ENCODE measurements at places on chromosomes 5 and 9.

- no peak for DNase-seq
Observed at GRCh38 chr5:60226128-60226527, 332.6 kb upstream of the PDE4D start.

- DNase-seq, result no peak
Observed at GRCh38 chr5:145826895-145827674, 8.1 kb downstream of the PRELID2 start.

- DNase-seq, result no peak
Observed at GRCh38 chr5:31707329-31707728, 68.4 kb downstream of the PDZD2 start.

GRCh38 chr5:35266276-35266675 lies 36.0 kb upstream of the PRLR start:
- DNase-seq, result no peak

GRCh38 chr5:172801179-172801671 lies 30.2 kb upstream of the DUSP1 start:
- no peak for DNase-seq

DNA sequence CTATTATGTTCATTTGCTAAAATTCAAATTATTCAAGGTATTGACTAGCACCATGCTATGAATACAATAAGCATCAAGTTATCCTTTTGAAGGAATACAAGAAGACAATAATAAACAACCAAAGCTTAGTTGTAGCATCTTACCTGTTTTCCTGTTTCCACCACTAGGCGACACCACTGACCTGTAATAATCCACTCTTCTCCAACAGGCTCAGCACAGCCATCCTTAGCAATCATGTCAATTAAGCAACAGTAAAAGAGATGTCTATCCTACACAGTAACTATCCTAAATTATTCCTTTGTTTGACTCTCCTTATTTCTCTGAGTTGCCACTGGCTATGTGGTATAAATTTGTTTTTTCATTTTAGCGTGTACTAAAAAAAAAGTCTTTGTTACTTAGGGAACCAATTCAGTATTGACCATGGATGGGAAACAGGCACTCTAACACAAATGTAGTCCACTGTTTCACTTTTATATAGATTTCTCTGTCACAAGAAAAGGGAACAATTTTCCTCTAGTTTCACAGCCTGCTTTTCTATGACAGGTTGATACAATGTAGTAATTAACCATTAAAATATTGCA lies 46.2 kb downstream of the PCA3 start:
- DNase-seq, result peak; percentile 61

- no peak for DNase-seq
Observed at GRCh38 chr9:83554278-83554677, 16.1 kb upstream of the FRMD3 start.

GRCh38 chr9:107087222-107087621 lies 195.9 kb upstream of the RAD23B start:
- DNase-seq, result no peak

GRCh38 chr5:71932131-71932654 lies 175.1 kb upstream of the MAP1B start:
- DNase-seq, result no peak

- DNase-seq, result no peak
Observed at GRCh38 chr9:81804306-81804705, 115.0 kb upstream of the TLE1 start.

GRCh38 chr9:98255061-98255577 lies 330 bp downstream of the TBC1D2 start:
- DNase-seq, result peak; percentile 37

GRCh38 chr9:117927354-117927753 lies 223.2 kb downstream of the TLR4 start:
- no peak for DNase-seq

- DNase-seq, result no peak
Observed at GRCh38 chr9:110015759-110016158, 192.2 kb downstream of the C9orf152 start.

DNA sequence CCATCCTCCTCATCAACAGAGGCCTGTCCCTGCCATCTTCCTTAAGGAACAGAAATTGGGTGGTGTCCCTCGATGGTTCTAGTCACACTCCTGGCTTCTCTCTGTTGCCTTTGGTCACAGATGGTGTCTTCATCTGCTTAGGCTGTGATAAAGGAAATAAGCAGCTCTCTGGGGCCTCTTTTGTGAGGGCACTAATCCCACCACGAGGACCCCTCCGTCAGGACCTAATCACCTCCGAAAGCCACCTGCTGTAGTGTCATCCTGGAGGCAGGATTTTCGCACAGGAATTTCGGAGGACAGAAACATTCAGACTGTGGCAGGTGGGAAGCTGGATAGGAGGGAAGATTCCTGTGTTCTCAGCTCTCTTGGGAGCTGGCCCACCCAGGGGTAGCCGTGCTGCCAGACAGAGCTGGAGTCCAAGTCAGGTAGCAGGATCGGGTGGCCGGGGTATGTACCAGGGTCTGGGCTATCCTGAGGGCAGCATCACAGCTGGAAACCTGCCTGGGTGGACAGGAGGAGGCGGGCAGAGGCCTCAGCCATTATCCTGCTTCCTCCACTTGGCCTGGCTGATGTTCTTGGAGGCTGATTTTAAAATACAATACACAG lies 59.5 kb downstream of the ANKRD33B start:
- DNase-seq, result no peak

- DNase-seq, result no peak
Observed at GRCh38 chr5:37777432-37778130, 62.3 kb downstream of the GDNF start.

DNA sequence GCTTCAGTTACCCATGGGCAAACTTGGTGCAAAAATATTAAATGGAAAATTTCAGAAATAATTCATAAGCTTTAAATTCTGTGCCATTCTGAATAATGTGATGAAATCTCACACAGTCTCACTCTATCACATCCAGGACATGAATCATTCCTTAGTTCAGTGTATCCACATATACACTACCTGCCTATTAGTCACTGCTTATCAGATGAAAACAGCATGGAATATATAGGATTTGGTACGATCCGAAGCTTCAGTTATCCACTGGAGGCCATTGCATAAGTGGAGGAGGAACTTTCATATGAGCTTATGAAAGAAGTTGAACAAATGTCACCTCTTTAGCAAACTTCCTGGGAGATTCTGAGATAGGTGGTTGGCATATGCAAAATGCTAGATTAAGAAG lies 64.2 kb downstream of the GAPVD1 start:
- no peak for DNase-seq

- DNase-seq, result no peak
Observed at GRCh38 chr9:129697656-129698253, 32.3 kb downstream of the PRRX2 start.

GRCh38 chr9:35078066-35078465 lies 1.7 kb downstream of the FANCG start:
- DNase-seq, result no peak

GRCh38 chr9:77023726-77024125 lies 4.3 kb downstream of the FOXB2 start:
- no peak for DNase-seq

- DNase-seq, result no peak
Observed at GRCh38 chr9:4927701-4928100, 57.4 kb upstream of the JAK2 start.

- no peak for DNase-seq
Observed at GRCh38 chr5:13692172-13692571, 252.3 kb downstream of the DNAH5 start.

DNA sequence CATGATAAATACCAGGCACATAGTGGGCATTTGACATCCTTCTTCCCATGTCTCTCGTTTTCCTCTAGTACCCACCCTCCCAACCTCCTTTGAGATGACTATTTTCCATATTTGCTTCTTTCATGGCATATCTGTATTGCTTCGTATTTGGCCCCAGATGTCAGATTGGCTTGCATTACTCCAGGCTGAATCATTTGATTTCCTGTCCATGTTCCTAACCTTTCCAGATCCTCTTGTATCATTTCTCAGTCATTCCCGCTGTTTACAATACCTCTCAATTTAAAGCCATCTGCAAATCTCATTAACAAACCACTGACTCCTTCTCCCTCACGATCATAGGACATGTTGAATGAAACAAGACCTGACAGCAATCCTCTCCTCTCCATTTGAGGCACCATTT lies 19.9 kb downstream of the MTX3 start:
- DNase-seq, result no peak

DNA sequence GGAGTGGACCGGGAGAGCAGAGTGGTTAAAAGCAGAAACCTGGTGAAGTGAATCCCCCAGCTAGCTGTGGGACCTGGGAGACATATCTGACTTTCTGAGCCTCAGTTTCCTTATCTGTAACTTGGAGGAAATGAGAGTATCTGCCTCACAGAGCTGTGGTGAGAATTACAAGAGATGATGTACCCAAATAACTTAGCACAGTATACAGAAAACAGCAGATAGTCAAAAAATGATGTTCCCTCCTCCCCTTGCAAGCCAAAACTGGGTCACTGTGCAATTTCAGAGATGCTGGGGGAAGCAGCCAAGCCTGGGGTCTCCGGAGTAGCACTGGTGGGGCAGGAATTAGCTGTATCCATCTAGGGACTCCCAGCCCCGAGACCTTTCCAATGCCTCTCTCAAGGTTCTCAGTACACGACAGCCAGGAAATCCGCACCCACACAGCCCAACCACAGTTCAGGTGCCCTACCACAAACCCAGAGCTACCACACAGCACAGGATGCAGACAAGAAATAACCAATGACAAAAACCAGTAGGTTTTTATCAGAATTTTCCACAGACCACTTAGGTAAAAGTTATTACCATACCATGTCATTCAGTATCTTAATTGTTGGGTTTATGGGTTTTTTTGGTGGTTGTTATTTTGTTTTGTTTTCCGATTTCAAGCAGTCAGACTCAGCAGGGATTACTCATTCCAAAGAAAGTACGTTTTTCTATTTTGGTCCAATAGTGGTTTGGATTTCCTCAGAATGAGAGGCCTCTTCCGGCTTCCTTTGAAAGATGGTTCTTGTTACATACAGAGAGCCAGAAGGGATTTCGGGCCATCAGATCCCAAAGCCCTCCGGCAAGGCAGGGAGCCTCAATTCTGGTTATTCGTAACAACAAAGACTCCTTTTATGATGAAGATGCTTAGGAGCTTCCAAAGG lies 4.9 kb upstream of the HRH2 start:
- DNase-seq, result no peak

DNA sequence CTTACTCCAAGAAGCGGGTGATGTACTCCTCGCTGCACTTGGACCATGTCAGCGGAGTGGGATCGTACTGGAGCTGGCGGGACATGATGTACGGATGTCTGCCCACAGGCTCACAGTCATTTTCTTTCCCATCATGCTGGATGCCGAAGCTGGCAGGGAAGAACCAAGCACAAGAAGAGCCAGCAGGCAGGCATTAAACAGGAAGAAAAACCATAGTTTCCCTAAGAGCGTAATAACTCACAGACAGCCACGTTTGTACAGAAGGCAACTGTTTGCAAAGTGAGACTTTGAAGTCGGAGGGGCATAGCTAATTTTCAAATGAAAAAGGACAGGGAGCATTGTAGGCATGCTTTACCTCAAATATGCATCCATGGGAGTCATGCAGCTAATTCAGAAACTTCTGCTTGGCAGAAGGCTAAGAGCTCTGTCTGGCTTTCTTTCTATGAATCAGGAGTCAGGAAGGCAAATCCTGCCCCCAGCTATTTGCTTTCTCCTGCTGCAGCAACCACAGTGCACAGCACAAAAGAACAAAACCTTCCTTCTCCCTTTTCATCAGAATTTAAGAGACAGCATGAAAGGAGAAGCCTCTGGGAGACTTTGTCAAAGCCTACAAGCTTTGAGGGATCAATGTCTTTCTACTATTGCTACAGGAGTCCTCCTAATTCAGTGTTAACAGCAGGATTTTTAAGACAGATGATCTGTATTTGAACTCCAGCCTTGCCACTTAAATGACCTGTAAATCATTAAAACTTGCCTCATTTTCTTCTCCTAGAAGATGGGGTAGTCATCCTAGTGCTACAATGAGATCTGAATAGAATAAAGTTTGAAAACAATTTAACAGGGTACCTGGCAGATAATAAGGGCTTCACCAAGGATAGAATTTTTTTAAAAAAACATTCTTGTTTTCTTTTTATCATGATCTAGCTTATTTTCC lies 209.1 kb downstream of the TARS1 start:
- no peak for DNase-seq

DNA sequence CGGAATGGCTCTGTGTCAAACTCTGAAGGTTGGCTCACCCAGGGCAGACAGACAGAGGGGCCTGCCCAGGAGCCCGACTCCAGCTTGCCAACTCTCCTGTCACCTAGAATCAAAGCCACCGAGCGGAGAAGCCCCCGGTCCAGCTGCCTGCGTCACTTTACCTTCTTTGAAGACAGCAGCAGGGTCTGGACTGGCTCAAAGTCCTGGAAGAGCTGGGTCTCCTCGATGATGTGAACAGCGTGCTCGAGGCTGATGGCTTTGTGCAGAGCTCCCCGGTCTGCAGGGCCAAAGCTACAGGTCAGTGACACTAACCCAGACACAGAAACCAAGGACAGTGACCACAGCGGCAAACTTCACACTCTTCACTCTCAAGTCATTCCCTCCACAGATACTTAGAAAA lies 67.9 kb downstream of the SECISBP2 start:
- no peak for DNase-seq

- DNase-seq, result no peak
Observed at GRCh38 chr5:126624534-126624933, 23.8 kb downstream of the PHAX start.

DNA sequence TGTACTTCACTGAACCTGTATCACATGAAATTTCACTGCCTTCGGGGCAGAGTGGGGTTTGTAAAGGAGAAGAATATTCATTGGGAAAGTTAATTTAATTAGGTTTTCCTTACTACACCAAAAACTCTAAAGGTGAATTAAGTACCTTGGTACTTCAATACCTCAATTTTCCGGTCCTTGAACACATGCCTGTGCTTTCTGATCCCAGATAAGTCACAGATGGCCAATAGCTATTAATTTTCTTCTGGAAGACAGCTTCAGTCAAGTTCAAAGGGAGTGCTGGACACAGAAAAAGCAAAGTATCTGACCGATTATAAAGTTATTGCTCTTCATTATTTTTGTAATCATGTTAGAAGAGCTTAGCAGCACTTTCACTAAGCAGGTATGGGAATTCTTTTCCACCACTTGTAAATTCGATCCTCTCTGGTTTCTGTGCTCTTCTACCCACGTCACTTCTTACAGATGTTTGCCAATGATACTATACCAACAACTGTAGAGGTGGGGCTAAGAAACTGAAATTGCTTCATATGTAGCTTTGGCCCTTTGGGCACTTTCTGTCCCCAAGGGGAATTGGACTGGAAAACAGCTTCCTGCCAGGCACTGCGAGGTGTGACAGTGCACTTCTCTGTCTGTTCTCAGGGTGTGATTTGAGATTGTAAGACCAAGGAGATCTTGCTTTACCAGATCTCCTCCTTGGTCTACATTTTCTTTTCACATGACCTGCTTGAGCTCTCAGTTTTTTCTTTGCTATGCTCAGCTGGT lies 164.0 kb downstream of the CCDC192 start:
- no peak for DNase-seq

GRCh38 chr9:101376111-101376848 lies 8.5 kb downstream of the BAAT start:
- peak; percentile 96 for DNase-seq

DNA sequence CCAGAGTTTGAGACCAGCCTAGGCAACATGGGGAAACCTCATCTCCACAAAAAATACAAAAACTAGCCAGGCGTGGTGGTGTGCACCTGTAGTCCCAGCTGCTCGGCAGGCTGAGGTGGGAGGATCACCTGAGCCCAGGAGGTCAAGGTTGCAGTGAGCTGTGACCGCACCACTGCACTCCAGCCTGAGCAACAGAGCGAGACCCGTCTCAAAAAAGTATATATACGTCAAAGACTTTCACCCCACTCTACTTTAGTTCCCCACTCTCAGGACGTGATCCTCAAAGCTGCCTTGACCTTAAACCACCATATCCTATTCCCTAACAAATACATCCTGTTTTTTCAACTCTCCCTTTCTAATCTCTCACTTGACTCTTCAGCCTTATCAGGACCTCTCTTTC lies 41.0 kb downstream of the PCDHGC5 start:
- no peak for DNase-seq

GRCh38 chr5:157857816-157858526 lies 974 bp downstream of the CLINT1 start:
- no peak for DNase-seq

Data from testis (tissue), 5 donors.